Activated naive CD4-positive, alpha-beta T cell treated with anti-CD3 and anti-CD28 coated beads, Interleukin-2, amount 50 U/mL, for 72 hours (primary cell): ENCODE measurements at places on chromosomes 12 and 14.
A peak's percentile ranks its signal among the peaks of the same experiment; 100 is the strongest.

DNA sequence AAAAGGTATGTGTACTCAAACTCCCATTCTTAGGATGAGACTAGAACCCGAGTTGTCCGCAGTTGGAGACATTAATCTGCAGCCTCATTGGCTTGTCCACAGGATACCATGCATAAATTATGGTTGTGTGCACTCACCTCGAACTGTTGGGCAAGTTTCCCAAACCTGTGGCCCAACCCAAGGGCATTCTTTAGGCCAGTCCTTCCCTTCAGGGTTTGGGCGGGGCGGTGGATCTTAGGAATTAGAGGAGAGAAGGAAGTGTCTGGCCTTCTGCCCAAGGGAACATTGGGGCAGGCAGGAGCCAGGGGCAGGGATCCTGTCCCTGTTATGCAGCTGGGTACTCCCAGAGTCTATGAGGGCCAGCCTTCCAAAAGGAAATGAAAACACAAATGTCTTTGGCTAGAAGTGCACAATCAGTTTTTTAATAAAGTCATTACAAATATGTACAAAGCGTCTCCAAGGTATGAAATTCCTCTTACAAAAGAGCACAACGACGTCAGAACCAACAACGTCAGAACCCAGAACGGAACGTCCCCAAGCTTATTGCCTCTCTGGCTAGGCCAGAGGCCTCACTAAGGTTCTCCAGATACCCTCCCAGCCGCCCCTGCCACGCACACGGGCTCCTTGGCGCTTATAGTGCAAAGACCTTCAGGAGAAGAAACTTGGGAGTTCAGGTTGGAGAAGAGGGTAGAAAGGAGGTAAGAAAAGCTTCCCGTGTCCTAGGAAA lies 25.3 kb downstream of the HRK start:
- no peak for DNase-seq

DNA sequence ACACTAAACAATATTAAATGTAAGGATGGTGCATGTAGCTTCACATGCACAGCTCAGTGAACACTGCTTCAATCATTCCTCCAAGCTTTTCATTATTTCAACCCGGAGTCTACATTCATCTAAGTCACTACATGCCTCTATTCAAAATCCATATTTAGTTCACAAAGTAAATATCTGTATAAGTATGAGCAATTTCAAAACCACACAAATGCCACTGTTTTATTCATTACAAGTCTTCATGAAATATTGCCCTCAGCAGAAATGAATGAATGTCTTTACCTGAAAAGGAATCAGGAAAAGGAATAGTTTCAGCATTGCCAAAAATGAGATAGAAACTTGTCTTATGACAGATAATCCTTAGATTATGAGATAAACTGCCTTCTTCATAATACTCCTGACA lies 149.4 kb downstream of the SLC38A4 start:
- no peak for DNase-seq

GRCh38 chr12:100651694-100652093 lies 78.2 kb downstream of the GAS2L3 start:
- no peak for DNase-seq

- DNase-seq = no peak
These were observed 77.5 kb downstream of the PHLDA1 start for GRCh38 chr12:75954041-75954440.

GRCh38 chr14:72758420-72758819 lies 135.5 kb downstream of the DPF3 start:
- DNase-seq = no peak

GRCh38 chr12:112937741-112938719 lies at the start of gene OAS3:
Gene OAS3, plus strand, starts transcription at chr12:112938474. Its CDS starts 57 bp downstream, at chr12:112938531.
- DNase-seq = peak; percentile 50

GRCh38 chr12:21675641-21676040 lies 18.0 kb upstream of the LDHB start:
- no peak for DNase-seq

- no peak for DNase-seq
These were observed 207.4 kb upstream of the EEA1 start for GRCh38 chr12:93136253-93137055.

DNA sequence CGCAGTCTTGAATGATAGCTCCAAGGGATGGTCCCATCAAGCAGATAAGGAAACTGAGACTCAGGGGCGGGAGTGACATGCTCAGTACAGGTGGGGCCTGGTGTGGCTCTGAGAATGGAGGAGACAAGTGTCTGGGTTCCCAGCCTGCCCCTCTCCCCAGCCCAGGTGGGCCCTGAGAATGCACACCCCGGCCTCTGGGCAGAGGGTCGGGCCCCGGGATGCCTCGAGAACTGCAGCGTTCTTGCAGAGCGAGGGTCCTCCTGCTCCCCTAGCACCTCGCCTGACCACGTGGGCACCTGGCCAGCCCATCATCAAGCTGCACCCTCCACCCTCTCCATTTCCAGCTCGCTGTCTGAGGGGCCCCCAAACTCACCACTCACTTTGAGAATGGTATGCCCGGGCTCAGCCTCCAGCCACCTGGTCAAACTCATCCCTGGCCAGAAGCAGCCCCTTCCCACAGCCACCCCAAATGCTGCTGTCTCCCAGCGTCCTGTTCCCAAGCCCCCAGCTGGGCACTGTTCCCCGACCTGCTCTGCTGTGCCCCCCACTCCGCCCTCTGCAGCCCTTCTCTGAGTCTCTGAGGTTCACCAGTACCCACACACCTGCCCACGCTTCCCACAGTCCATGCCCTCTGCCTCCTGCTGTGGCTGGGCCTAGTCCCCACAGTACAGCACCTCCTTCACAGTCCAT lies 44.3 kb downstream of the CYP46A1 start:
- DNase-seq = no peak

- no peak for DNase-seq
These were observed 17.5 kb downstream of the RAD51B start for GRCh38 chr14:67837011-67837624.

GRCh38 chr12:29008786-29009185 lies 140.3 kb upstream of the FAR2 start:
- DNase-seq = no peak

DNA sequence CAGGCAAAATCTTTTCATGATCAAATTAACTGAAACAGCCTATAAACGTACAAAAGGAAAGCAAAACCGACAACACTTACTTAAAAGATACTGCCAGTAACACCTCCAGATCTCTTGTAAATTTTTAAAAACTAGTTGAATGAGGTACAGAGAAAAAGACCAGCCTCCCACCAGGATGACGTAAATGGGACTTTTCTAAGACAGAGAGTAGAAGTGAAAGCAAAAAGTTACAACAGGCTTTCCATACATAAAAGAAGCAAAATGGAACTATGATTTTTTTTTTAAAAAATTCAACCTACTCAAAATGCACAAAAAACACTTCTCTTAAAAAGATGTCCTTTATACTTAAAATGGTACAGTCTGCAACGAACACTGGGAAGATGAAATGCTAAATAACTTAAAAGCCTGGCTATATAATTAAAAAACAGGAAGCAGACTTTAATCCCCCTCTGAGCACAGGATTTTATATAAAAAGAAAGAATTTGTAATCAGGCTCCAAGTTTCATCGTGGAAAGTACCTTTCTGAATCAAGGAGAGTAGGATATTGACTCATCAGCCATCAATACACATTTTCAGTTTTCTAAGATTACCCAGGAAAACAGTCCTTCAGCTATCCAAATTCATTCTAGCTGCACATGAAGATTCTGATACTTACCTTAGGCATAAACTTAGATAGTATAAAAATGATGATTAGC lies 14.2 kb upstream of the MYO1A start:
- no peak for DNase-seq

GRCh38 chr14:87888136-87888999 lies 104.6 kb downstream of the GALC start:
- DNase-seq = no peak

DNA sequence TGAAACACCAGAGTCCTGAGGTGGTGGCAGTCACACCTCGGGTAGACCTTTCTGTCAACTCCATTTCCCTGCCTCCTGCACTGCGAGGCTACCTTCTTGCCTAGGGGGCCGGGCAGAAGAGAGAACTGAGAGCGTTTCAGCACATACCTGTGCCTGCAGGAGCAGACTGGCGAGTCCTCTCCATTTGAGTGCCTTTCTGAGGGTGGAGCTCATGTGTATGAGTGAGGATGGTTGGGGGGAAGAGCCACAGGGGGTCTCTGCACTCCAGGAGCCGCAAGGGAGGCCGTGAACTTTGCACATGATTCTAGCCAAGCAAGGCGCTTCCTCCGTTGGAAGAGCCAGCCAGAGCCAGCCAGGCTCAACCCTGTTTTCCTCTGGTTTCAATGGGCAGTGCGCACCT lies 31.0 kb upstream of the CCND2 start:
- DNase-seq = no peak

- no peak for DNase-seq
These were observed 405.6 kb downstream of the NAV3 start for GRCh38 chr12:78236264-78236663.

GRCh38 chr12:92193063-92193462 lies 47.4 kb upstream of the BTG1 start:
- DNase-seq = no peak

- no peak for DNase-seq
These were observed 108.0 kb downstream of the DAAM1 start for GRCh38 chr14:59296508-59296907.

DNA sequence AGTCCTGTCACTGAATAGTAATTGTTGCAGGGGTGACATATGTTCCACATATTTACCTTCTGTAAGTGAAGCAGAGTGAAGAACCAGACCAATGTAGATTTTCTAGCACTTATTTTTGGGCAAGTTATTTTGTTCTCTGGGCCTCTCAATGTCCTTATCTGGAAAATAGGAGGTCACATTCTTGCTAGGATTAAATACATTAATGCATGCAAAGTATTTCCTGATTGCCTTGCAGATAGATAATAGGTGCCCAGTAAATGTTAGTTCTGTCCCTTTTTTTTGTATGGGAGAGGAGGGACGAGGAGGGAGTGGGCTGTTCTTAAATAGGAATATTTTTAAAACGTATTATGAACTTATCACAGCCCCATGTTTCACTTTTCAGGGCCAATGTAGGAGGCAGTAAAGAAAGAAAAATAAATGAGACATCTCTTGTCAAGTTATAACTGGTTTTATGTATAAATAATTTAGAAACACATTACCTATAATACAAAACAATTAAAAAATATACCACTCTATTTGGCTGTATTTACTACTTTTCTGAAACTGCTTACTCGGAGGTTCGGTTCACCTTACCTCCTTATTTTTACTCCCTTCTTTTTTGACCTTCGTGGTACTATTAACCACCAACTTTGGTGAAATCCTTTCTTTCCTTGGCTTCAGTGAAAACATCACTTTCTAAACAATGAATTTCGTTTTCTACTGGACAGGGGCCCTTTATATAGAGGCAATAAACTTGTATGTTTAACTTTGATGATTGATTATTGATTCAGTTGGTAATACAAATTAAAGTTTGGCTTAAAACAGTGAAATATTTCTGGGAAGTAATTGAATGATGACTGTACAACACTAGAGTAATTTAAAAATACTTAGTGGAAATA lies 41.9 kb downstream of the DIP2B start:
- no peak for DNase-seq

- DNase-seq = no peak
These were observed 72.3 kb downstream of the ANO2 start for GRCh38 chr12:5872745-5873144.

DNA sequence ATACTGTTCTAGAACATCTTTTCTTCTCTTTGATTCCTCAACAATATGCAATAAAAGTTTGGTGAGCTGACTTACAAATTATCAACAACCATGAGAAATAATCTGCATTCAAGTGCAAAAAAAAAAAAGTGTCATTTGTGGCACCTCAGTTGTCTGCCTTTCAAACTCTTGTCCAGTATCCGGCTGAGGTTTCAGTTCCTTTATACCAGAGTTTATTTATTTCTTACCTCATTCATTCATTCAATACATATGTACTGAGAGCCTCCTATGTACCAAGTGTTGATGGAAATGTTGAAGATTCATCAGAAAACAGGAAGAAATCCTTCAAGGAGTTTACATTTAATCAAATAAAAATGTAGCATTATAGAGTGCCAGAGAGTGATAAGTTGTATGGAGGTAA lies 484.1 kb downstream of the RMST start:
- DNase-seq = no peak

- DNase-seq = no peak
These were observed 78.0 kb upstream of the CD163 start for GRCh38 chr12:7581625-7582024.

DNA sequence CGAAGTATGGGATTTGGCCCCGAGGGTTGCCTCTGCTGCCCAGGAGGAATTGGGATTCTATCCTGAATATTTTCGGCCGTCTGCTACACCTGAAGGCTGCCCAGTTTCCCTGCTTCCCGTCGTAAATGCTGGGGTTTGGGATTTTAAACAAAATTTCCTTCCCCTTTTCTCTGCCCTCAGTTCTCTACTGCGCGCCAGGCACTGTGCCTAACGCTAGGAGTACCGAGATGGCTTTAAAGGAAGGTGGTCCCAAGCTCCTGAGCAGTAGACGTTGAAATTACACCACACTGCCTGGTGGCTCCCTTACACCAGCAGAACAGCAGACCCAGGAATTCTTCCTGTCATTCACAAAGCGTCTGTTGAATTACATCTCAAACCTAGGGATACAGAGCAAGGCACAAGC lies 566 bp upstream of the PRDM4 start:
- peak; percentile 13 for DNase-seq

DNA sequence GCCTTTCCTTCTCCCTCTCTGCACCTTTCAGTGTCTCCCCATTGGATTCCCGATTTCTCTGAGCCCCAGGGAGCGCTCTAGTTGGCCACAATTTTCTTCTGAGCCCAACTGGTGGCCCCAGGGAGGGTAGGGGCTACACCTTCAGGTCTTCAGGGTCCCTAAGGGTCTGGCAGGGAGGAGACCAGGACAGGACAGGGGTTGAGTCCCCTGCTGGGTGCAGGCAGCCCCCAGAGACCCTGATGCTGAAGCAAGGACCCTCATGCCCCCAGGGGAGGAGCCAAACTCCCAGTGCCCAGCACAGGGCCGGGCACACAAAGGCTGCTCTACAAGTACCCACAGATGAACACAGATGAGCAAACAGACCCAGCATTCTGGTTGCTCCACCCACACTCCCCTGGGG lies 12.7 kb downstream of the FOXN4 start:
- no peak for DNase-seq

DNA sequence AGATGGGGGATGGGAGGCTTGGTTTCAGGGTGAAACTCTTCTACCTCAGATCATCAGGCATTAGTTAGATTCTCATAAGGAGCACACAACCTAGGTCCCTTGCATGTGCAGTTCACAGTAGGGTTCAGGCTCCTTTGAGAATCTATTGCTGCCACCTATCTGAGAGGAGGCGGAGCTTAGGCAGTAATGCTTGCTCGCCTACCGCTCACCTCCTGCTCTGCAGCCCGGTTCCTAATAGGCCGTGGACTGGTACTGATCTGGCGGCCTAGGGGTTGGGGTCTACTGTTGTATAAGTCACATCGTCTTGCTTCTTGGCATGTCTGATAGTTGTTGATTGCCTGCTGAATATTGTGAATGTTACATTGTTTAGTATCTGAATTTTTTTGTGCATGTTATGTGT lies 12.2 kb downstream of the SCYL2 start:
- no peak for DNase-seq
